CMK (cell line): ENCODE measurements at places on chromosomes 1 and 21.

DNA sequence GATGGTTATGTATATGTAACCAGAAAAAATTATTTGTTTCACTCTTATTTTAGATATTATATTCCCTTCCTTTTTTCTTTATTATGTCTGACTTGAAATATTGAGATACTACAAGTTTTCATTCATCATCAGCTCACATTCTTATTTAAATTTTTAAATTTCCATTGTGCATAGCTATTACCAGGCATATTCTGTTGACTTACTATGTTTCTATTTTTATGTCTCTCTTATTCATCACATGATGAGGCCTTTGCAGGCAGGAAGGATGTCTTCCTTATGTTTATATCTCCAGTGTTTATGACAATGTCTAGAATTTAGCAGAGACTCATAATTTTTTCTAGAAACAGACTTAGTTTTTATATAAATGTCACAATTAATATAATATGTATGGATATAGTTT lies 221.9 kb upstream of the KCTD3 start:
- DNase-seq: no peak

DNA sequence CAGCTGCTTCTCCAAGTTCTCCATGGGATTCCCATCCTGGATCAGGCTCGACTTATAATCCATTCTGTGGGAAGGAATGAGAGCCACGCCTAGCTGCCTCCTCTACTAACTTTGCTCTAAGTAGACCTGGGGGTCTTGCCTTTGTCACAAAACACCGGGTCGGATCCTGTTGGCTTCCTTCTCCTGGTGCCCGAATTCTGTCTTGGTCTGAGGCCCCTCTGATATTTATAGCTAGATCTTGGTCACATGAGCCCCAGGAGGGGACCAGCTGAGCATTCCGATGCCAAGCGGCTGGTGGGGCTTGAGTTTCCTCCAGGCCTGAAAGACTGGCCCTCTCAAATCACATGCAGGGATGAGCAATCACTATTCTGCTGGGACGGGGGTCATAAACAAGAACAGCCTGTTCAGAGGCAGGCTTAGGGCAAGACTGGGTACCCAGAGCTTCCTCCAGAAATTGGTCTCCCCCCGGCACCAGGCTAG lies at the start of gene TRIM63:
TRIM63 (minus strand) TSS at position 199 of the 480 bp plus-strand sequence; CDS start at position 63, 136 bp downstream.
- DNase-seq: no peak

DNA sequence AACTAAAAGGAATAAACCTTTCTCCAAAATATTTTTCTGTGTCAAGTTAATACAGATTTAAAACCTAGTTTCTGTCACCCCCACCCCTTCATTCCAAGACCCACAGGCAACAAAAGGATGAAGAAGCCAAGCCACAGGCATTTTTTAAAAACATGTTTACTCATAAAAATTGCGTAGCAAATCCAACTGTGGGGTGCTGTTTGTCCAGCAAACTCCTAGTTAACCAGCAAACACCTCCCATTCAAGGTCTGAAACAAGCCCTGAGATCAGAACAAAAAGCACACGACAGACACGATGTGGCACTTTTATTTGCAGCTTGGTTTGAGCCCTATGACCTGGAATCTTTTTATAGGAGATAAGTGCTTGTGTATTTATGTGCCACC lies 149.9 kb upstream of the CAMK1G start:
- no peak for DNase-seq

DNA sequence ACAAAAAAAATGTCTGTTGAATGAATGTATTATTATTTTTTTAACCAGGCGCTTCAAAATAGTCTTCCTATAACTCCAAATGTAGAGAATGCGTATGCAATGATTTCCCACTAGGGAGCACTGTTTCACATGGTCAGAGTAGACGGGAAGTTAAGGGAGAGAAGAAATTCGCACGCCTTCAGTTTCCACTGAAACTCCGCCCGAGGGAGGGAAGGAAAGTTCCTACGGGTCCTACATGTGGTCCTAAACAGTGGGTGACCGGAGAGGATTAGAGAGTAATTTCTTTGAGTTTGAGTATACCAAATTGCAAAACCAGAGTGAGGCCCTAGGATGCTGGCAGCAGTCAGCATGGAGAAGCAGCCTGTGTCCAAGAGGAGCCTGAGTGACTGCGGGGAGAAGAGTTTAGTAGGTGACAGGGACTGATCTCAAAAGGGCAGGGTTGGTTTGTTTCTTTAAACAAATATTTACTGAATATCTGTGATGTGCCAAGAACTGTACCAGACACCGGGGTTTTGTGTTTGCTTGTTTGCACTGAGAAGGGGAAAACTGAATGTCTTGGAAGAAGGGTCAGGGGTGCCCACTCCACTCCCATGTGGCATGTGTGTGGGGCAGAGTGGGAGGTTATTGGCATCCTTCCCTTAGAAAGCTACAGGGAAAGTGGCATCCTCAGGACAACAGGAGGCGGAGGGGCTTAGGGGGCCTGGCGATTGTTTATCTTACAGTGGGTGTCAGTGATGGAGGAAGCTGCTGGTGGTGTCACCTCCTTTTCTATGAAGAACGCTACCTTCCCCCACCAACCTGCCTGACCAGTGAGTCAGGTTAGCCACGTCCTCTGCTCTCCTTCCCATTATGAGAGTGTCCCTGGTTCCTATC lies 22.8 kb downstream of the RNU5D-1 start:
- DNase-seq: no peak

GRCh38 chr1:87501738-87502137 lies 173.1 kb downstream of the LMO4 start:
- DNase-seq: no peak

DNA sequence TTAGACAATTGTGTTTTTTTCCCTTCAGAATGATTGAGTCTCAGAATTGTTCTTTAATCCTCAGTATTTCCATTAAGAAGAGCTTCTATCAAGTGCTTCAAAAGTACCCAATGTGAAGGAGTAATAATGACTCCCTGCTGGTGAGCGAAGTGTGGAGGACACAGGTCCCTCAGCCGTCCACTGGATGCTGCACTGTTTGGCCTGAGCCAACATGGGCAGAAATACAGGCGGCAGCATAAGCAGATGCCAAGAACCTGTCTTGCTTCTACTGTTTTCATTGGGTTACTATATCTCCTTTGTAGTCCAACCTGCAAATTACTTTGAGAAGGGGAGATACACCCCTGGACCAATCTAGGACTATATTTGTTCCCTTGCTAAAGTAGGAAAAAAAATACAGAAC lies 55.3 kb upstream of the DPH5 start:
- DNase-seq: no peak

DNA sequence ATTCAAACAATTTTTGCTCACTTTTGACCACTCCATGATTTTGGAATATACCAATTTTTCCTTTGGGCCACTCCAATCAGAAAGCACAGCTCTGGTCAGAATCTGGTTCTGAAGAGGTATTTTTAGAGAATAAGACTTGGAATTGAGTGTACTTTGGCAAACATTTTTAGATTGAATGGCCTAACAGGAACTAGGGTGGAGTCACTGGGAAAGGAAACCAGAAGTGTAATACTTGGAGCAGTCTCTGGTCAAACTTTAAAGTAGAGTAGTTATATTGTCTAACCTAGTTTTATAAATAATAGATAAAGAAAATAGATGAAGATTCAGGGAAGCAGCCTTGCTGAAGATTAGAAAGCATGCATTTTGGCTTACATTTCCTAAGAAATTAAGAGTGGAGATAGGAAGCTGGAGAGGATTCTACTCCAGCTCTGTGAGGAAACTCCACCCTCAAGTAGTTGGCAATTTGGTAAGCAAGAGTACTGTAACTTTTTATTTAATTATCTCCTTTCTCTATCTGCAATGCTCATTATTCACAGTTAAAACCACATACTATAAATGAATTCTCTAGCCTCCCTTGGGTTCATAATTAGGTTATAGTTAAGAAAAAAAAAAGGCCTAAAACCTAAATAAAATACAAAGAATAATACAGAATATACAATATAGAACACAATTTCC lies 15.8 kb downstream of the STIL start:
- DNase-seq: no peak

DNA sequence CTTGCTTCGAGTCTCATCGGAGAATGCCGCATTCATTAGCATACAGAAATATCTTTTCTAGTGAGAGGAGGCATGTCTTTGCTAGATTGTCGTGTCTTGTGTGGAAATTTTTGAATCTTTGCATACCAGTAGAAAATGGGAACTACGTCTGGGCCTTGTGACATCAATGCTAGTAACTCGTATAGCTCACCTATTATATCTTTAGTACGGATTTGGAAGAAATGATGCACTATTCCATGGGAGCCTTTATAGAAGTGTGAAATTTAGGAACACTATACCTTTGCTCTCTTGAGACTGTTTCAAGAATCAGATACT lies 835 bp downstream of the UHMK1 start:
- no peak for DNase-seq

DNA sequence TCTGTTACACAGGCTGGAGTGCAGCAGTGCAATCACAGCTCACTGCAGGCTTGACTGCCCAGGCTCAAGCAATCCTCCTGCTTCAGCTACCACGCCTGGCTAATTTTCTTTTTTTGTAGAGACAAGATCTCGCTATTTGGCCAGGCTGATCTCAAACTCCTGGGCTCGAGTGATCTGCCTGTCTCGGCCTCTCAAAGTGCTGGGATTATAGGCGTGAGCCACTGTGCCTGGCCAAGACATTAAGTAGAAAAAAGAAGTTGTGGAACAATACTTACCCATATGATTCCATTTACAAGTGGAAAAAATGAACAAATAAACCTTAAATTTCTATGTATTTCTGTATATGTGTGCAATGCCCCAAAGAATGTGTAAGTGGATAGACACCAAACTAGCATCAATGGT lies 30.3 kb upstream of the ID3 start:
- DNase-seq: no peak

DNA sequence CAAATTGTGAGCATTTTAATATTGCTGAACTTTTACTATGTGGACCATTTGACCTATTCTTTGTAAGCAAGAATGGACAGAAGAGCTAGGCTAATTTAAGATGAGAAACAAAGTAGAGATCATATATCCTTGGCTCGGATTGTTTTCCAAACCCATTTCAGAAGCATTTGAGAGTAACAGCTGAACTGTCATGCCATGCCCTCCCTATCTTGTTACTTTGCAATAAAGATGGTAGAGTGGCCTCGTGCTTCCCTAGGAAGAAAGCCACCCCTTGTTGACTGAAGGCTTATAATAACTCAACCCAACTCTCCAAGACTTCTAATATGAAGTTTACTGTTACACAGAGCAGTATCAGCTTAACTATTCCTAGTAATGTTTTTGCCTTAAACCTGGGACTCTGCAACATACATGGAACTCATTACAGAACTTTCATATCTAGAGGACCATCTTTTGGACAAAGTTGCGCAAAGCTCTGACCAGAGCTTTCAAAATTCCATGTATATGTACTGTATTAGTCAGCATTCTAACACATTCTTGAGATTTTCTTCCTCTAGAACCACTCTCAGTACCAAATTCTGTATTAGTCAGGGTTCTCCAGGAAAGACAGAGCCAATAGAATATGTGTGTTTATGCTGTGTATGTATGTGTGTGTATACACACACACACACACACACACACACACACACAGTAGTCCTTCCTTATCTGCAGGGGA lies 68.7 kb downstream of the ADAMTS1 start:
- no peak for DNase-seq

- no peak for DNase-seq
These were observed 48.8 kb upstream of the KCNH1 start for GRCh38 chr1:211182746-211183145.

DNA sequence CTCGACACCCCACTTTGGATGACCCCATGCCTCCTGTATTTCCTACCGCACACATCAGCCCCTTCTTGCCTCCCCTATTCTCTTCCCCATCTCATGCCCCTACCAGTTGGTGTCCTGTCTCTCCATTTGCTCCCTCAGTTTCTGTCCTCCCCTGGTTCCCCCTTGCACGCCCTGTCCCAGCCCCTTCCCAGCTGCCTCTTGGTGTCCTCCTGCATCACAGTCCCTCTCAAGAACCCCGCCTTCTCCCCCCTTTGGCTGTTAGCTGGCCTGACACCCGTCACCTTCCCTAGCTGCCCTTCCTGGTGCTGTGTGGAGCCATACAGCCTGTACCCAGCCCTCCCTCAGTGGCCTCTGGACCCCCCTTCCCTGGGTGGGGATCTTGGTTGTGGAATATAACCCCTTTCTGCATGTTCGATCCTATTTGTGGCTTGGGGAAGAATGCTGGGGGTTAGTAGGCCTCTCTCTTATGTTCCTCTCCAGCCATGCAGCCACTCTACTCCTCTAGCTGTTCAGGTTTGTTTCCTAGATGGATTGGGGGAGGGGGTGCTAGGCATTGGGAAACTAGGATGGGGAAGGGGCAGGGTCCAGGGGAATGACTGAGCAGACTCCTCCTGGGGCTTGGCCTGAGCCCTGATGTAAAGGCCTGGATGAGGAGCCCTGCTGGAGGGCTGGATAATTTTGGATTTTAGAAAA lies 41.4 kb upstream of the NFASC start:
- DNase-seq: no peak

GRCh38 chr1:109592916-109593315 lies 26.5 kb downstream of the GNAT2 start:
- DNase-seq: no peak

DNA sequence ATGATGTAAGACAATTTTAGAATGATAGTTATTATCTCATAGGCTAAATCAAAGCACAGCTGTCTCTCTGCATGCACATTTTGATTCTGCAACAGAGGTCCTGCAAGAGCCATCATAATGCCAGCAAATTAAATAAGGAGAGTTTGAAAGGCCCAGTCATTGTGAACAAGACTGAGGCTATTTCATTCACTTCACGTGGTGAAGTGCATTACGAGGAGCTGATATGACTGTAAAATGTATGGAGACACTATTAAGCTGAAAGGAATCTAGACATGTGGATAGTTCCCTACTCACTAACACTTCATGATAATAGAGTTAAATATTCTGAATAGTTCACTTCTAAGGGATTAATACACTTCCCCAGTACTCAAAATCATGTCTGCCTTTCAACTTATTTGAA lies 299.0 kb downstream of the SMYD3 start:
- DNase-seq: no peak

DNA sequence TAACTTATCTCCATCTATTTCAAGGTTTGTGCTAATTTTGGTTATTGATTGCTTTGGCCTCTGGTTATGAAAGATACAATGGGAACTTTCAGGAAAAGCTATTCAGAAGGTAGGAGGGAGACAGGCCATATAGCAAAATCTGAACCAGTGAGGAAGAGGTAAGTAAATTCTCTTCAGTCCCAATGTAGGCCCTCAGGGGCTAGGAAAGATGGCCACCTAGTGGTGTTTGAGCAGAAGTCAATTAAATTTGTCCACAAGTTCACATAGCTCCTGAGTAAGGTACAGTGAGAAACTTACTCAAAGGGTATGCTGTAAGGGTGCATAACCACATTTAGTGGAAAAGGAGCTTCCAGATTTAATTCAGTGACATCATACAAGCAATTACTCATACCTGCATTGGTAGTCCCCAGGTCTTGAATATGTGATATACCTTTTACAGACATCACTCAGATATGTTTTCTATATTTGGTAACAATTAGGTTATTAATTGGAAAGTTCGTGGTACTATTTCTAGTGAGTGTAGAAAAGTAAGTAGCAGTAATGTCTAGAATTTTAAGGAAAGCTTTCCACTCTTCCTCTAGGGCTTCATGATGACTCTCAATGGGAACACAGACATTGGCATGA lies 21.4 kb upstream of the FMO1 start:
- DNase-seq: no peak

DNA sequence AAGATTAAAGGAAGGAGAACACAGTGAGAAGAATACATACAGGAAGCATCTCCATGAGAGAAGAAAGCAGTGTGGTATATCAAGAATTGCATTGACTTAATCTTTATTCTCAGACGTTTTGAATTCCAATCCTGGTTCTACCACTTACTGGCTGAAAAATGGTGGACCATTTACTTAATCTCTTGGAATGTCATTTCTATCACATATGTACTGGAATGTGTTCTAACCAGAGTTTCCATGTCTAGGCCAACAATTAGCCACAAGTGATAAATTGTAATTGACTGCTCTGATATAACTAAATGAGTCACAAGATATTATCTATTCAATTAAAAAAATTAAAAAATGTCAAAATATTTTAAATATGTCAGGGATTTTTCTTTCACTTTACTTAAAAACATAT lies 626.1 kb downstream of the PTPRC start:
- no peak for DNase-seq
